Nephron progenitor cell (in vitro differentiated cells): ENCODE measurements at places on chromosomes 13 and 19.

- no peak for DNase-seq
These were observed 30.6 kb downstream of the DPF1 start for GRCh38 chr19:38193445-38193844.

GRCh38 chr13:112891477-112892401 is 77.3 kb upstream of the MCF2L start:
- DNase-seq: no peak

- peak; percentile 69 for DNase-seq
These were observed at the start of gene PRMT1 for GRCh38 chr19:49677231-49677900. TSS of gene PRMT1 (plus strand) at chr19:49677271. CDS start at chr19:49677281, 10 bp downstream.

DNA sequence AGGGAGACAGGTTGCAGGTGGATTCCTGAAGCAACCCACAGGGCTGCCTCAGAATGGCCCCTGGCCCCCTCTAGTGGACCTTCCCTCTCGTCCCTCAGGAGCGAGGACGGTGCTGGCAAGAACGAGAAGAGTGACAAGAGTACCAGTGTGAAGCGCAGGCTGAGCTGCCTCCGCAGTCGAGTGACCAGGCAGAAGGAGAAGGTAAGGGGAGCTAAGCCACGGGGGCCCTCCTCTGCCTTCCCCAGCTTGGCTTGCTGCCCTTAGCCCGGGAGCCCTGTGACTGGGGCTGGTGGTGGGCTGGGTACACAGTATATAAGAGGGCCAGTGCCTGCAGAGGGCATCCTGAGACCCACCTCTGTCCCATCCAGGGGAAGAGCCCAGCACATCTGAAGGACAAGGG is 34.0 kb downstream of the ARHGEF18 start:
- no peak for DNase-seq

DNA sequence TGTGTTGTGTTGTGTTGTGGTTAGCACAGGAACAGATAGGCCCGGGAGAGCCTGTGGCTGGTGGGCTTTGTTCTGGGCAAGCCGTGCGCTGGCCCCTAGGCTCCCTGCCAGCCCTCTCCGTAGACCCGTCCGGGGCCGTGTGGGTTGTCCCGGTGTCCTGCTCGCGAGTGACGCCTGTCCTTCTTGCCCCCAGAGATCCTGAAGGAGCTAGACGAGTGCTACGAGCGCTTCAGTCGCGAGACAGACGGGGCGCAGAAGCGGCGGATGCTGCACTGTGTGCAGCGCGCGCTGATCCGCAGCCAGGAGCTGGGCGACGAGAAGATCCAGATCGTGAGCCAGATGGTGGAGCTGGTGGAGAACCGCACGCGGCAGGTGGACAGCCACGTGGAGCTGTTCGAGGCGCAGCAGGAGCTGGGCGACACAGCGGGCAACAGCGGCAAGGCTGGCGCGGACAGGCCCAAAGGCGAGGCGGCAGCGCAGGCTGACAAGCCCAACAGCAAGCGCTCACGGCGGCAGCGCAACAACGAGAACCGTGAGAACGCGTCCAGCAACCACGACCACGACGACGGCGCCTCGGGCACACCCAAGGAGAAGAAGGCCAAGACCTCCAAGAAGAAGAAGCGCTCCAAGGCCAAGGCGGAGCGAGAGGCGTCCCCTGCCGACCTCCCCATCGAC is 5.7 kb downstream of the ING1 start:
- DNase-seq: no peak

DNA sequence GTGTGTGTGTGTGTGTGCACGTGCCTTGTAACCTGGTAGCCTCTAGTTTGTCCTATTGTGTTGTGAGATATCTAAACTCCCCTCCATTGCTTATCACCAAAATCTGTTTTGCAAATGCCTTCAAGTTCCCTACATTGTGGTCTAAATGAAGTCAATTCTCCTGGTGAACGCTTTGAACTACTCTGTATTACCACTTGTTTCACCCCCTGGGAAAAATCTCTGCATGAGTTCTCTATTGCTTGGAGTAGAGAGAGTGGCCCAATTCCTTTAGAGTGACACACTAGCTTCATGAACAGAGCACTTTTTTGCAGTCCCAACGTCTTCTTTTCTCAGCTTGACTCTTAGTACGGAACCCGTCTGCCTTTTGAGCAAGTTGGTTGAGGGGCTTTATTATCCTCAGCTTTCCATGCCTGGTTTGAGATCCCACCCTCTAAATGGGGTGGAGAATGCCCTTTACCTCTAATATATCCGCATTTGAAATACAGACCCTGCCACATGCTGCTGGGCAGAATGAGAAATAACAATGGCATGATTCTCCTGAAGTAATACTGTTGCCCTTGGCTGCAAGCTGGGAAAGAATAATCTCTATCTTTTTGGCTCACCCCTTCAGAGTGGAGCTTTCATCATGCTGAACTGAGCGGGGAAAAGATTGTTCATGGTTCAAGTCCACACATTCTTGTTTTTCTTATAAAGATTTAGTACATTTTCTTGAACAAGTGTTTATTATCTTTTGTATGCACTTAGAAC is 2545.3 kb downstream of the PCDH9 start:
- DNase-seq: no peak

GRCh38 chr13:61824168-61824567 is 408.5 kb upstream of the PCDH20 start:
- no peak for DNase-seq
